Fibroblast of skin of back (primary cell): ENCODE measurements at places on chromosomes 11 and 22.

GRCh38 chr11:122202161-122202950 lies 86.3 kb upstream of the BLID start:
- peak; percentile 88 for DNase-seq

DNA sequence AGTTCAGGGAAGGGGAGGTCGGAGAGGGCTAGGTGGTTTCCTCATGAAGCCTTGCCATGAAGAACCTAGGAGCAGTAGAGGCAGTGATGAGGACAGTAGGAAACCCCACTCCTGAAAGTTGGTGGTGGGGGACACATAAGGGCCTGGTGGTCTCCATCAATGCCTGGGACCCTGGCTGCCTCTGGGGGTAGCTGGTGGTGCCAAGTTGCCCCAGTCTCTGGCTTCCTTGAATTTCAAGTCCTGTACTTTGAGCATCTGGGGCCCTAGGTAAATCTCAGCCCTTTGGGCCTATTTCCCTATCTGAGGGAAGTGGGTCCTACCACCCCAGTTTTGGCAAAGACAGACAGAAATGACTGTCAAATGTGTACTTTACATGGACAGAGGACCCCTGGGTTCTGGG lies 28.1 kb downstream of the AMPD3 start:
- DNase-seq: no peak

GRCh38 chr22:47125603-47126002 lies 363.2 kb downstream of the TBC1D22A start:
- no peak for DNase-seq

GRCh38 chr11:72773696-72774095 lies 20.2 kb downstream of the STARD10 start:
- DNase-seq: no peak

- no peak for DNase-seq
Observed at GRCh38 chr11:19814421-19814820, 101.8 kb downstream of the NAV2 start.

DNA sequence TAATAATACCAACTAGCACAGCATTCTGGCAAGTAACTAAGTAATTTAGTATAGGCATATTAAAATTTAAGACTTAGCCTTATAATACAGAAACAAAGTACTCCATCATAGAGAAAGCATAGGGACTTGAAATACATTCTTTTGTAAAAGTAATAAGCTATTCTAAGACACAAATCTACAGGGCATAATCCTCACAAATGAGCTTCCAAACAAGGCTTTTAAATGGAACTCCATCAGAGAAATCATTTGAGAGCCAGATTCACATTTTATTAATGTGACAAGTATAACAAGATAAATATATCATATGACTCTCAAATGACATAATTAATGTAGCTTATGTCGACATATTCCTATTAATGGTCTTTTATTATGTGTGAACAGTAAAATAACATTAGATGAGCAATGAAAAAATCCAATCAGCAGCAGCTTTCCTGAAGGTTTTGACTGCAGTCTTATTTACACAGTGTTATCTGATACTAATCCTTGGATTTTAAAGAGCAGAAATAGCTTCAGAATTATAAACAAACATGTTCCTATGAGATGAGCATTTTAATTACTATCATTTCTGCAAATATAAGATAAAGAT lies 241.4 kb downstream of the TTC28 start:
- DNase-seq: no peak

GRCh38 chr11:83744620-83745192 lies 458.5 kb upstream of the CCDC90B start:
- DNase-seq: no peak

GRCh38 chr22:37412495-37413250 lies 14.6 kb downstream of the ELFN2 start:
- DNase-seq: no peak

DNA sequence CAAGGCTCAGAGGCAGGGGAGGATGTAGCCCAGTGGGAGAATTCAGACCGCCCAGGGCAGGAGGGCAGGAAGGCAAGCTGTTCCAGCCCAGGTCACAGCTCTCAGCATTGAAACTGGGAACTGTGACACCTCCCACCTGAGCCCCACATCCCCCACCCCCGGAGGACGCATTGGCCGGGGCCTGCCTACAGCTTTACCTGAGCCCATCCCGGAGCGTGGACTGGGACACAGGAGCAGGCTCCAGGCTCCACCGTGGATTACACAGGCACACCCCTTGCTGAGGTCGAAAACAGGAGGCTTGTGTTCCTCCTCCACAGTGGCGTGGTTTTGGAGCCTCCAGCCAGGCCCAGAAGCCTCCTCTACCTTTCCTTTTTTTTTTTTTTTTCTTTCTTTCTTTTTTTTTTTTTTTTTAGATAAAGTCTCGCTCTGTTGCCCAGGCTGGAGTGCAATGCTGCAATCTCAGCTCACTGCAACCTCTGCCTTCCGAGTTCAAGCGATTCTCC lies 9.1 kb upstream of the PGA3 start:
- no peak for DNase-seq

DNA sequence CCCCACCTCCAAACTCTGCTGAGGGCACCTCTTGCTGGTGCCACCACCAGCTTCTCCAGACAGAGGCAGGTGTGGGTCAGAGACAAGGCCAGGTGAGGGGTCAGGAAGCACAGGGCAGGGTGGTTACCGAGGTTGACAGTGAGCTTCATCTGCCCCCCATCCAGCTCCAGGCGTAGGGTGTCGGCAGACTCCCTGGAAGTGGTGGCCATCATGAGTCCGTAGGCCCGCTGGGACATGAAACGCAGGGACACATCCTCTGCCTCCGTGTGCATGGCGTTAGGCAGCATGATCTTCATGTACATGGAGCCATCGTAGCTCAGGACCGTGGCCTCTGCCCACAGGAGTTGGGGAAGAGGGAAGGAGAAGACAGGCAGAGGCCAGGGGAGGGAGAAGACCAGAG lies 62.8 kb downstream of the NRXN2 start:
- no peak for DNase-seq

DNA sequence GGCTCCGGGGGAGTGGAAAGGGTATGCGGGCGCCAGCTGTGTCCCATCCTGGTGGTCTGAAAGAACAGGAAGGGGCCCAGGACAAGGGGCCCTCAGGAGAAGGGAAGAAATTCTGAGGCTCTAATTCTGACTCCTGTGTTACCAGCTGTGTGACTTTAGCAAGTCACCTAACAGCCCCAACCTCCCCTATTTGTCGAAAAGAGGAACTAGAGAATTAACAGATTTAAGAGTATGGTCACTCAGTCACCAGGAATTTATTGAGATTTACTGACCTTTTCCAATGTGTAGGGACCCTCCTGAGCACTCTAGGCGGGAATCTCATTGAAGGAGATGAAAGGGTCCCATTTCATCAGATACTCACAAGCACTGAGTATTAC lies 14.6 kb downstream of the RPS6KA4 start:
- no peak for DNase-seq

DNA sequence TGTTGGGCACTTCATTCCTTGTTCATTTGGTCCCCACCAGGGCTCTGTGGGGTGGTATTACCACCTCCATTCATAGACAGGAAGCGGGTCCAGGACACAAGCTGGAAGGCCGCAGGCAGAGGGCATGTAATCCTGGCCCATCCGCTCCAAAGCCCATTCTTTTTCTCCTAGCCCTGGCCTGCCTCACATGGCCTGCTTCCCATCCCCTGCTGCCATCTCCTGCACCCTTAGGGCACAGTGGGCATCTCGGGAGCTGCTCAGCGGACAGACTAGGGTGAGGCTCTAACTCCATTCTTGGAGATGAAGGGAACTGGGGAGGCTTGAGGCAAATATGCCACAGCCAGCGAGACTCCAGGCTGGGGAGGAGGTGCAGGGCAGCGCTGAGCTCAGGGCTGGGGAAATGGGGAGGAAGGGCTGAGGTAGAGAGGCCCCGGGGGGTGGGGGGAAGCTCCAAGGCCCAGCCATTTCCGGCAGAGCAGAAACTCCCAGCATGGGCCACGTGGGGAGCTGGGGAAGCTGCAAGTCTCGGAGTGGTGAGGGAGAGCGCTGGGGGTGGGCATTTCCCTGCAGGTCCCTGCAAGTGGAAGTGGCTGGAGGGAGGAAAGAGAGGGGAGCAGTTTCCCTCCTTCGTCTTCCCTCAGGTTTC lies 14.3 kb upstream of the BCL9L start:
- DNase-seq: peak; percentile 60
